IMR-90 (cell line): ENCODE measurements at places on chromosomes 6 and 20.

DNA sequence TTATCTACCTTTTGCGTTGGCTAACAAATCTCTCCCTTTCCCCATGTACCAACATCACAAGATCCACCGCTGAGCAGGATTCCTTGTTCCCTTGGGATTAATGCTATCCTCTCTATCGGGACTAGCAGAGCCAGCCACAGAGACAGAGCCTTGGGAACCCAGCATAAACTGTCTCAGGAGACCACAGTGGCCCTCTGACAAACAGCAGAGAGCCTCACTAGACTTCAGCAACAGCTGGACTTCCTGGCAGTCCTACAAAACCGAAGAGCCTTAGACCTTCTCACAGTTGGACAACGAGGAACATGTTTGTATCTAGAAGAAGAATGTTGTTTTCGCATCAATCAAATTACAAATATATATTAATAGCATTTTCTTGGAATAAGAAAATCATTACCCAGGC, 39.6 kb upstream of the POU5F1 start:
- H3K27me3 ChIP-seq = peaks cover 6% of the 10 kb centered on the region
- no peak overlapping the region for H3K4me3 ChIP-seq
- no peak overlapping the region for H3K27ac ChIP-seq

GRCh38 chr6:6635869-6636268, 47.3 kb downstream of the LY86 start:
- no peaks in the 10 kb centered on the region for H3K27me3 ChIP-seq
- no peak overlapping the region for H3K27ac ChIP-seq
- H3K36me3 ChIP-seq = no peaks in the 10 kb centered on the region
- no peak overlapping the region for H3K4me3 ChIP-seq
- no peak for DNase-seq

- H3K27ac ChIP-seq = no peak overlapping the region
- peaks cover 6% of the 10 kb centered on the region for H3K4me1 ChIP-seq
- no peaks in the 10 kb centered on the region for H3K36me3 ChIP-seq
- DNase-seq = peak; percentile 77
- no peaks in the 10 kb centered on the region for H3K27me3 ChIP-seq
Measured at GRCh38 chr6:125188037-125188436, 34.5 kb downstream of the TPD52L1 start.

GRCh38 chr6:112178846-112179245, 75.5 kb downstream of the LAMA4 start:
- H3K4me1 ChIP-seq = peaks cover 3% of the 10 kb centered on the region; the same call in 1 of the 2 replicates
- H3K27ac ChIP-seq = no peak overlapping the region
- H3K4me3 ChIP-seq = no peak overlapping the region
- DNase-seq = no peak
- H3K36me3 ChIP-seq = peaks cover 30% of the 10 kb centered on the region

DNA sequence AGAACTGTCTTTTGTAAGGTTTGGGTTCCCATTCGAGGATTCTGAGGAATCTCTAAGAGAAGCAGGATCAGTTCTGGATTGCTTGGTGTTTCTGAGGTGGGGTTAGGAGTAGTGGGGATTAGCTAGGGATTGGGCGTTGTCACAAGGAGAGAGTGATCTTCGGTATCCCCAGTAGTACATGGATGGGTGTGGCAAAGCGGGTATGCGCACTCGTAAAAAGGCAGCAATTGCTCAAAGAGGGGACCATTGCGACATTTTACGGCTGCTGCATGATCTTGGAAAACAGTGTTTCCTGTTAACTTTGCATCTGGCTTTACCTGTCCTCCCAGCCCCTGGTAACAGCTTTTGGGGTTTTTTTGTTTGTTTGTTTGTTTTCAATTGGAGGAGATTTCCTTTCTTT, 9.7 kb upstream of the ZSCAN9 start:
- H3K27me3 ChIP-seq = peaks cover 6% of the 10 kb centered on the region
- peak; percentile 7 for DNase-seq
- peaks cover 4% of the 10 kb centered on the region for H3K4me1 ChIP-seq
- H3K4me3 ChIP-seq = no peak overlapping the region; the same call in 1 of the 2 replicates

DNA sequence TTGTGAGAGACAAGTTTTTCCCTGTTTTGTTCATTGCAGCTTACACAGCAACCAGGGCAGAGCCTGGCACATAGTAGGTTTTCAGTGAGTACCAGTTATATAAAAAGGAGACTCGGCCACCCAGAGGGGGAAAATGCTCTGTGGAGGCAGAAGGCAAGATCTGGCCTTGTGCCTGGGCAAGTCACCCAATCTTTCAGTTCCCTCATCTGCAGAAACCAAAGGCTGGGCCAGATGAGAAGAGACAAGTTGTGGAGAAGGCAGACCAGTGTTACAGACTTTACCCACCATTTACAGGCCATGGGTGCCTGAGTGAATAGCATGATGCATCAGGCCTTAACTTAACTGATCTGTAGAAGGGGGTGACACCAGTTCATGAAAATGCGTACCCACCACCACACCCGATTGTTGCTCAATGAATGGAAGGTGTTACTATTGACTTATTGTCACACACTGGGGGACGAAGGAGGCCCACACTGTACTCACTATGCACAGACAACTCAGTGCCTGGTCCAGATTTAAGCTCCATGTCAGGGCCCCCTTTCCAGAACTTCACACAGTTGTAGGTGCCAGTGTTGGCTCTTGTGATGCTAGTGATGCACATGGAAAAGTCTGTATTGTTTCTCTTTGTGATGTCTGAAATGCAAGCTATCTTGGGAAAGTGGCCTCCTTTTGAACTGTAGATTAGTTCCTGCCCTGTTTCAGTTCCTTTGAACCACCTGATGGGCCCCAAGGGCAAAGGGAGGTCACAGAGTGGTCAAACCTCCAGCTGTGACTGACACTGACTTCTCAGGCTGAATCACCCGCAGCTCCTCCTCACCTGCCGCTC, 64.3 kb upstream of the SIRPG start:
- H3K27ac ChIP-seq = no peak overlapping the region
- no peaks in the 10 kb centered on the region for H3K36me3 ChIP-seq
- H3K4me3 ChIP-seq = no peak overlapping the region
- DNase-seq = no peak
- H3K27me3 ChIP-seq = peaks cover 8% of the 10 kb centered on the region
- H3K4me1 ChIP-seq = no peaks in the 10 kb centered on the region

DNA sequence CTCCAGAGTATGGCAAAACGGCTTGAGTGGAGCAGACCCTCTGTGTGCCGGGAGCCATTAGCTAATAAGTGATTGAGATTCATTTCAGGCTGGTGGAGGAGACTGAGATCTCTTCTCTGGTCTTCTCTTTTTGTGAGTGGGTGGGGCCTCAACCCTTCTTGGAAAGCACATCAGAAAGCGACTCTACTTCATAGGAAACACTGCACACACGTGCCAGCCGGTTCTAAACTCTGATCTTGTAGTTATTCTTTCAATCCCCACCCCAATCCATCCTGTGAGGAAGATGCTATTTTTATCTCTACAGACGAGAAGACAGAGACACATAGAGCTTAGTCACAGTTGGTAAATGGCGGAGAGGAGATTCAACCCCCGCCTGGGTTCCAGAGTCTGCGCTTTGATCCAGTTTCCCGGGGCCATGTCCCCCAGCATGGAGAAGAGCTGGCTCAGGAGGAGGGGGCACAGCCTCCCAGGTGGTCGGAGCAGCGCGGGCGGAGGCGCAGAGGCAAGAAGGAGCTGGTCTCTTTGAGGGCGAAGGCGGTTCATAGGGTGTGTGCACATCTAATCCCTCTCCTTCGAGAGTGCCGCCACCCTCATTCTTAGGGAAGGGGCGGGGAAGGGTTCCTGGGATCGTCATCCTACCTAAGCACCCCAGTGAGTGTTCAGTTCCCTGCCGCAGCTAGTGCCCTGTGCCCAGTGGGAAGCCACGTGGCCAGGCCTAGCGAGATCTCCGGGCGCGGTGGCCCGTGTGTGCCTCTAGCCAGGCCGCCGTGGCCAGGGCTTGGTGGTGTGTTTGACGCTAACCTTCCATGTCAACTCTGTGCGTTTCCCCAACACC, 49.0 kb upstream of the TAGAP start:
- H3K27me3 ChIP-seq = peaks cover 15% of the 10 kb centered on the region
- H3K36me3 ChIP-seq = no peaks in the 10 kb centered on the region
- no peak overlapping the region for H3K4me3 ChIP-seq
- no peaks in the 10 kb centered on the region for H3K4me1 ChIP-seq

GRCh38 chr6:53735896-53736295, 58.9 kb upstream of the LRRC1 start:
- H3K36me3 ChIP-seq = no peaks in the 10 kb centered on the region
- peaks cover 7% of the 10 kb centered on the region for H3K4me1 ChIP-seq
- no peaks in the 10 kb centered on the region for H3K27me3 ChIP-seq

DNA sequence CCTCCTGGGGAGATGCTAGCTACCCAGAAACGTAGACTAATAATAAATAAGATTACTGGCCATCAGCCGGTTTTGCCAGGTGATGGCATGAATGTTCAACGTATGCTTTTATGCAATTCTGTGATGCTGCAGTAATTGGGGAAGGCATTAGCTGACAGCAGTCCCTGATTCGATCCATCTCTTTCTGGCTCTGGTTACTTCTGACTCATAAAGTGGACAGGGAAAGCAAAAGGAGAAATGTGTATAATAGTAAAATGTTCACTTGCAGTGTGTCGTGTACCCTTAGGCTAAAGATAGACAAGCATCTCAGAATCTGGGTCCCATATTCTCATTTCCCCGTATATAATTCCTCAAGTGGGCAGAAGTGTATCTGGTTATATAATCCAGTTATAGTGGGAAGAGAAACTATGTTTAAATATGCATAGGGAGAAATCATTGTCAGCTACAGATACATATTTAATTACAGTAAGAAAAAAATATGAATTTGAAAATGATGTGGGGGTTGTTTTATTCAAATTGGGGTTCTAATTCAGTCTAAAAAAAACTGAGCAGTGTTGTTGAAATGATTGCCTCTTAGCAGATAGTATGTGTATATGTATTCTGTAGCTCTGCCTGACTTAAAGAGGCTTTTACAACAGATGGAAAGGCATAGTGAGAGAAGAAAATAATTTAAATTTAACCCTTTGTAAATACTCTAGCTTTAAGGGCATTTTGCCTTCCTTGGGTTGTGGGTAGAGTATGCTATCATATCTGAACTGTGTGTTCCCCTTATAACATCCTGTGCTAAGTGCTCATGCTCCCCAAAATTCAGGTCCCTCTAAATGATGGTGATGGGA, 40.6 kb downstream of the DOK5 start:
- no peak overlapping the region for H3K27ac ChIP-seq
- H3K4me3 ChIP-seq = no peak overlapping the region
- H3K36me3 ChIP-seq = no peaks in the 10 kb centered on the region
- H3K4me1 ChIP-seq = no peaks in the 10 kb centered on the region
- H3K27me3 ChIP-seq = no peaks in the 10 kb centered on the region
